ENCODE measurements at places on chromosomes 7 and 10.

DNA sequence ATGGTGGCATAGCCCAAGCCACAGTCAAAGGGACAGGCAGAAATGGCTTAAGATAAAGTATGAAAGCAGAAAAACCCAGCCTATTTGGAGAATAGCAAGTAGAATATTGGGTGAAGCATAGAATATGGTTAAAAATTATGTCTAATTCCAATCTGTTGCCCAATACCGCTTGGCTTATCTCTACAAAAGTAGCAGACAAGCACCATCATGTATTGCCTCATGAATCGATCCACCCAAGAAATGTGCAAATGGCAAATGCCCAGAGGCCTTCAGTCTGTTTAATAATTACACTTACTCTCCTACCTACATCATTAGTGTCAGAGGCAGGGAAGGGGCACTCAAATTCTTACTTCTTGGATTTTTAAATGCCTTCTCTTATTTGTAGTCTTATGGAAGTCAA, 130.9 kb upstream of the ADAM12 start:
- DNase-seq: no peak

- DNase-seq: no peak
Measured at GRCh38 chr7:93315896-93316295, 83.7 kb downstream of the VPS50 start.

DNA sequence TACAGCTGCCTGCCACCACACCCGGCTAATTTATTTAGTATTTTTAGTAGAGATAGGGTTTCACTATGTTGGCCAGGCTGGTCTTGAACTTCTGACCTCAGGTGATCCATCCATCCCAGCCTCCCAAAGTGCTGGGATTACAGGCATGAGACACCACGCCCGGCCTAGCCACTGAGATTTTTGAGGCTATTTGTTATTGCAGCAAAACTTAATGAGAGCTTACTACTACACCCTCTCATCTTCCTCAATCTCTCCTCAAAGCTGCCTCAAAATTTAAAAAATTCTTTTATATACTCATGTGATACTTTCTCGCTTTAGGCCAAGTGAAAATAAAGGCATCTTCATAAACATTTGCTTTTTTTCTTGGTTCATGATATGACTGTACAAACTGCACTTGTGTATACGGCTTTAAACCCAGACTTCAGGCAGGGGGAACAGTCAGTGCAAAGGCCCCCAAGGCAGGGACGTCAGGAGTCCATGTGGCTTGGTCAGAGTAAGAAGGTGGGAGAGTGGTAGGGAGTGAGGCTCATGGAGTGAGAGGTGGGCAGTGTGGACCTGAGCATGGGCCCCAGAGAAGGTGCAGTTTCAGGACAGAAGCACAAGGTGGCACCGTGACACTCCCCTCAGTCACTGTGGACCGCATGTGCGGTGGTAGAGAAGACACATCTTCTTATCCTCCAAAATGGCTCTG, 55.5 kb downstream of the SYPL1 start:
- peak; percentile 60 for DNase-seq

GRCh38 chr10:121552746-121553145, 45.5 kb downstream of the FGFR2 start:
- DNase-seq: no peak

GRCh38 chr7:50614721-50615518, 49.7 kb upstream of the DDC start:
- DNase-seq: no peak

GRCh38 chr7:40680657-40681056, 545.9 kb downstream of the SUGCT start:
- no peak for DNase-seq

- no peak for DNase-seq
Measured at GRCh38 chr7:99094401-99094800, 49.5 kb downstream of the SMURF1 start.

GRCh38 chr7:13800694-13801448, 188.6 kb downstream of the ETV1 start:
- DNase-seq: no peak

DNA sequence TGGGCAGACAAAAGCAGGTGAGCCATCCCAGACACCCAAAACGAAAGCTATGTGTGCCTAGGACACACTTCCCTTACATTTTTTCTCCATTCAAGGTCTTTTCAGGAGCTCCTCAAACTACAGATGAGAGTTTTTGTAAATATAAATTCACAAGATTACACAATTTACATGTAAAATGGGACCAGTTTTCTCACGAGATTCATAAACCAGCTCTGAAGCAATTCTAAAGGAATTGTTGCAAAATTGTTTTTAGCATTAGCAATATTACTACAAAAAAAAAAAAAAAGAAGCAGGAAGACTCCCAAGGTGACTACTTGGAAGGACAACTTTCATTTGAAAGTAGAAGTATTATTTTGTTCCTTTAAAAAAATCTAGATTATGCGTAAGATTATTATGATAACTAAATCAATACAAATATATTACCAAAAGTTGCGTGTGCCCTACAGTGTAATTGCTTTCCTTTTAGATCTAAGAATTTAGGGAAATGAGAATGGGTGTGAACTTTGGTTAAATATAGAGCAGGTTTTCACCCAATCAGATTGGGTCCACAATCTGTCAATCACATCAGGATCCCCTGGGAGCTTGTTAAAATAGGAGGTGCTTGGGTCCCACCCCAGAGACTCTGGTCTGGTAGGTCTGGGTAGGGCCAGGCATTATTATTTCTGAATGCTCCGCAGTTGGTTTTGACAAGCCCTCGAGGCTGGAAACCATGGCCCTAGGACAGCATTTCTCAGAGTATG, 72.2 kb downstream of the TBXAS1 start:
- no peak for DNase-seq

- no peak for DNase-seq
Measured at GRCh38 chr7:14748461-14748860, 154.1 kb downstream of the DGKB start.
